Lung (tissue), 17 donors: ENCODE measurements at places on chromosomes 4 and X. TPM values are rescaled to one million over a fixed set of nuclear protein-coding genes. Genes with fewer than 3 reads are reported as not detected.

DNA sequence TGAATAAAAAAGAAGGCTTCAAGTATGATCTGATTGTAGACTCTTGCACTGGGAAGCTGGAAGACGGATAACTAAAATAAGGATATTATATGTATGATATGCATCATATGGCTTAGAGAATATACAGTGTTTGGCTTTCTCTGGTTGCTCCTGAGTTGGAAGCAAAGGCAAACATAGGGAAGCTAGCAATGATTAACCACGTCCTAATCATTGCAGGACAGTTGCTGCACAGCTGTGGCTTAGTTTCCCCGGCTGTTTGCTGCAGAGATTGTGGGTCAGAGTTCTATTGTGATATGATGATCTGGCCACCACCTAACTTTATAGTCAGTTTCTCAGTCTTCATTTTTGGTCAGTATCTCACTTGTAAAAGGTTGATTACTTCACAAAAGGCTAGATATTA is 36.3 kb upstream of the PARM1 start:
- no peaks in the 10 kb centered on the region for H3K36me3 ChIP-seq
- no peak overlapping the region for H3K27ac ChIP-seq
- no peak overlapping the region for H3K4me3 ChIP-seq
- H3K4me1 ChIP-seq = no peaks in the 10 kb centered on the region
- no peaks in the 10 kb centered on the region for H3K27me3 ChIP-seq
- DNase-seq = no peak

GRCh38 chr4:39054497-39054896 is 7.5 kb upstream of the KLHL5 start:
- H3K27ac ChIP-seq = no peak overlapping the region
- H3K4me3 ChIP-seq = no peak overlapping the region
- no peak for DNase-seq
- H3K36me3 ChIP-seq = no peaks in the 10 kb centered on the region

DNA sequence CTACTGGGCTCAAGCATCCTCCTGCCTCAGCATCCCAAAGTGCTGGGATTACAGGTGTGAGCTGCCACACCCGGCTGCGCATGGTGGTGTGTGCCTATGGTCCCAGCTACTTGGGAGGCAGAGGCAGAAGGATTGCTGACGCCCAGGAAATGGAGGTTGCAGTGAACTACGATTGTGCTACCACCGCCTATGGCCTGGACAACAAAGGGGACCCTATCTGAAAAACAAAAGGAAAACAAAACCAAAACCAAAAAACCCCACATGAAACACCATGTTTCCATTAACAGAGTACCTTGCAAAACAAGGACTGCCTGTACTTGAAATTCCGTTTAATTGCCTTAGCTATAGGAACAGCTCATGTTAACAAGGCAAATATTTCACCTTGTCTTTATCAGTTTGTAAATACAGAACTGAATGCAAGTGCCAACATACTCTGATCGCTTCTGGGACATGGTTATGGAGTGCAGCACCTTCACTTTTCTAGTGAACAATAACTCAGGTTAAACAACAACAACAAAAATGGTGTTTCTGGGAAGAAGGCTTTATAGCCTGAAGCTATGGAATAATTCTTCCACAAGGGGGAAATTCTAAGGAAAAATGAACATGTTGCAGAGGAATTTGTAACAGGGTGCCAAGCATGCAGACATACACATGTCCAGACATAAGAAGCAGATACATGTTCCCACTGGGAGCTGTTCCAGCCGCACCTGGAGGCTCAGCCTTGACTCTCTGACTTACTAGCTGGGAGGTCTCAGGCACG is 73.2 kb upstream of the STS start:
- H3K36me3 ChIP-seq = no peaks in the 10 kb centered on the region
- DNase-seq = no peak
- no peak overlapping the region for H3K4me3 ChIP-seq
- no peaks in the 10 kb centered on the region for H3K27me3 ChIP-seq
- no peak overlapping the region for H3K27ac ChIP-seq

GRCh38 chr4:579543-580175 is 3.6 kb upstream of the TMEM271 start:
- no peak overlapping the region for H3K27ac ChIP-seq
- H3K27me3 ChIP-seq = peaks cover 19% of the 10 kb centered on the region
- no peak overlapping the region for H3K4me3 ChIP-seq
- H3K4me1 ChIP-seq = no peaks in the 10 kb centered on the region

DNA sequence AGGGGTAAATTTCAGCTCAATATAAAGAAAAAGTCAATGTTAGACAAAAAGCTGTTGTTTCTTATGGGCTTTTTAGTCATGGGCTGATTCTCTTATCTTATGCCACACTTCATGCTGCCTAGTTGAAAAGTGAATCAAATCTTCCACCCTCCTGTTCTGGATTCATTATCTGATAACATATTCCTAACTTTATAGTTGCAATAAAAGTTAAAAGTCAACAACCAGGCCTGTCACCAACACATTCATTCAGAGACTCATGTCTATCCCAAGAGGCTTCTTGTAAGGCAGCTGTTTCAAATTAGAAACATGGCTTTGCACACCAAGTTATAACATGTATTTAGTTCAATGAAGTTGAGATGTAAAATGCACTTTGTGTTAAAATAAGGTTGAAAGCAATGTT is 243.8 kb downstream of the ADAMTS3 start:
- DNase-seq = no peak
- H3K4me1 ChIP-seq = no peaks in the 10 kb centered on the region
- H3K27me3 ChIP-seq = no peaks in the 10 kb centered on the region
- H3K4me3 ChIP-seq = no peak overlapping the region
- no peak overlapping the region for H3K27ac ChIP-seq
- no peaks in the 10 kb centered on the region for H3K36me3 ChIP-seq

- H3K27me3 ChIP-seq = no peaks in the 10 kb centered on the region
- H3K4me3 ChIP-seq = no peak overlapping the region
- no peak overlapping the region for H3K27ac ChIP-seq
- no peaks in the 10 kb centered on the region for H3K36me3 ChIP-seq
- DNase-seq = no peak
Measured at GRCh38 chr4:81355136-81355535, 116.6 kb downstream of the RASGEF1B start.

GRCh38 chr4:158906073-158906472 is 137.2 kb downstream of the FNIP2 start:
- no peak overlapping the region for H3K4me3 ChIP-seq
- peaks cover 2% of the 10 kb centered on the region for H3K4me1 ChIP-seq
- no peaks in the 10 kb centered on the region for H3K27me3 ChIP-seq
- H3K36me3 ChIP-seq = peaks cover 5% of the 10 kb centered on the region
- DNase-seq = no peak

- H3K4me1 ChIP-seq = no peaks in the 10 kb centered on the region
- H3K36me3 ChIP-seq = no peaks in the 10 kb centered on the region
- peaks cover 9% of the 10 kb centered on the region for H3K27me3 ChIP-seq
Measured at GRCh38 chrX:39654952-39655351, 442.8 kb downstream of the BCOR start.

DNA sequence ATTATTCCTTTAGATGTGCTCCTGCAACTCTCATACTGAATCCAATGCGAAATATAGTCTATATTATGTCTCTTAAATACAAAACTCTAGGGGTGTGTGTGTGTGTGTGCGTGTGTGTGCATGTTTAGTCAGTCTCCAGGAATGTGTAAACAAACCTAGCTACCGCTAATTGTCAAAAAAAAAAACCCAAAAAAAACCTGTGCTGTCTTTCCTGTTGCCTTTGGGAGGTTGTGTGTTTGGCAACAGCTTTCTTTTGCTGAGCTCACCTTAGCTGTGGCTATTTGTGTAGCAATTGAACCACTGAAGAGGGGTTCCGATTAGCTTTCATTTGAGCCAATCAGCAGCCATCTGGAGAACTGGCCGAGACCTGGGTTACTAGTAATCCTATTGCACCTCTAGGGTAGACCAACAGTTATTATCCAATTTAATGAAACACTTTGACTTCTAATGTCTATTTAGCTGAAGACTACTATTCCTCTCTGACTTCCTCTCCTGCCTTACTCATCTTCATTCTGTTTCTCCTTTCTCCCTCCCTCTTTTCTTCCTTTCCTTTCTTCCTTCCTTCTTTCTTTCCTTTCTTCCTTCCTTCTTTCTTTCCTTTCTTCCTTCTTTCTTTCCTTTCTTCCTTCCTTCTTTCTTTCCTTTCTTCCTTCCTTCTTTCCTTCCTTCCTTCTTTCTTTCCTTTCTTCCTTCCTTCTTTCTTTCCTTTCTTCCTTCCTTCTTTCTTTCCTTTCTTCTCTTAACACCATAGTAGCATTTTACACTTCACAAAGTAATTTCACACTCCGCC is 471.1 kb downstream of the GBA3 start:
- no peaks in the 10 kb centered on the region for H3K36me3 ChIP-seq
- no peak overlapping the region for H3K27ac ChIP-seq
- H3K4me1 ChIP-seq = peaks cover under 1% of the 10 kb centered on the region
- no peaks in the 10 kb centered on the region for H3K27me3 ChIP-seq
- H3K4me3 ChIP-seq = no peak overlapping the region
- no peak for DNase-seq

- no peak overlapping the region for H3K4me3 ChIP-seq
- no peak overlapping the region for H3K27ac ChIP-seq
- no peak for DNase-seq
- H3K27me3 ChIP-seq = no peaks in the 10 kb centered on the region
- peaks cover 58% of the 10 kb centered on the region for H3K4me1 ChIP-seq
- H3K36me3 ChIP-seq = no peaks in the 10 kb centered on the region
Measured at GRCh38 chr4:76203541-76203940, 10.1 kb downstream of the SCARB2 start.

DNA sequence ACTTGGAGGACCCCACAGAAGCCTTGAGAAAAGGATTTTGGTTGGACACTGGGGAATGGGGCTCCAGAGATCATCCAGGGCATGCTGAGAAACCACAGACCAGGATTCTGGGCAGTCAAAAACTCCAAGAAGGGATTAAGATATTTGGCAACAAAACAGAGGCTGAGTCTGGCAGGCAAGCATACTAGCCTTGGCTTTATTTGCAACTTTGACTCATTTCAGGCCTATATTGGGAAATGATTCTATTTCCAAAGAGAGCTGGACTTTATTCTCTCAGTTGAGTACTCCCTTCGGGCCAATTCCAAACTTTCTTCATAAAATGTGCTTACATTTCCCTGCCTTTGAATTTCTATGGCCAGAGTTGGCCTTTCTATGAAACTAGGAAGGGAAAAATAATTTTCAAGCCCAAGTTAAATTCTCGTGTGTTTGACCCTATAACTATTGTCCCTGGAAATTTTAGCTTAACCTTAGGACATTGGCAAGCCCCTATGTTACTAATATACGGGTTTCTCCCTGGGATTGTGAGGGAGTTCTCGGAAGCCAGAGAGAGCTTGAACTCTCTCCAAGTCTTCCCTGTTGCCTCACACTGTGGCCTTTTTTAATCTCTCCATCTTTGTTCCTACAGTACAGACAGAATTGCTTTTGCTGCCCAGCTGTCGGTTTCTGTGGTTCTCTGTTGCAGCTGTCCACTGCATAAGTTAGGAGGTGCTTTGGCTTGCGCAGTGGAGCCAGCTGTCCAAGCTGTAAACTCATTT is 112.6 kb upstream of the FAM9A start:
- H3K4me3 ChIP-seq = no peak overlapping the region
- peaks cover 4% of the 10 kb centered on the region for H3K27me3 ChIP-seq
- no peaks in the 10 kb centered on the region for H3K36me3 ChIP-seq
- H3K27ac ChIP-seq = no peak overlapping the region

- H3K27me3 ChIP-seq = no peaks in the 10 kb centered on the region
- H3K4me3 ChIP-seq = no peak overlapping the region
- DNase-seq = no peak
- H3K4me1 ChIP-seq = no peaks in the 10 kb centered on the region
- no peak overlapping the region for H3K27ac ChIP-seq
- H3K36me3 ChIP-seq = no peaks in the 10 kb centered on the region
Measured at GRCh38 chrX:42686706-42687105, 91.3 kb downstream of the PPP1R2C start.

DNA sequence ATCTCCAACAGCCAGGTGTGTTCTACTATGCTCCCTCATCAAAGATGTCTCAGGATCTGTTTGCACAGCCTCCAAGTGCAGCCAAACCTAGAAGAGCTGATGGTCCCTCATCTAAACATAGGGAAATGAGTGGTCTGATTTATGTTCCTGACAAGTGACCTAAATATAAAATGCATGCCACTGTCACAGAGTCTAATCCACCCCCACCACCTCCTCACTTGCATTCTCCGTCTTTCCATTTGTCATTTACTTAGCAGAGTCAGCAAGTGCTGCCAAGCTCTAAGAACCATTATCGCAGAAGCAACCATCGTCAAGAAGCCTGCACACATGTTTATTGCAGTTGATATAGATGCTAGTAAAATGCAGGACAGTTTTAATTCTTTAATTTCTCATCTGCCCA is 33.1 kb upstream of the VCX3A start:
- no peaks in the 10 kb centered on the region for H3K36me3 ChIP-seq
- H3K4me3 ChIP-seq = no peak overlapping the region
- H3K27me3 ChIP-seq = no peaks in the 10 kb centered on the region
- no peak for DNase-seq
- no peaks in the 10 kb centered on the region for H3K4me1 ChIP-seq
- H3K27ac ChIP-seq = no peak overlapping the region

GRCh38 chrX:64265265-64265664 is 34.9 kb upstream of the ASB12 start:
- H3K4me3 ChIP-seq = no peak overlapping the region
- H3K27me3 ChIP-seq = no peaks in the 10 kb centered on the region
- peaks cover 4% of the 10 kb centered on the region for H3K36me3 ChIP-seq
- DNase-seq = no peak
- no peaks in the 10 kb centered on the region for H3K4me1 ChIP-seq
- H3K27ac ChIP-seq = no peak overlapping the region

DNA sequence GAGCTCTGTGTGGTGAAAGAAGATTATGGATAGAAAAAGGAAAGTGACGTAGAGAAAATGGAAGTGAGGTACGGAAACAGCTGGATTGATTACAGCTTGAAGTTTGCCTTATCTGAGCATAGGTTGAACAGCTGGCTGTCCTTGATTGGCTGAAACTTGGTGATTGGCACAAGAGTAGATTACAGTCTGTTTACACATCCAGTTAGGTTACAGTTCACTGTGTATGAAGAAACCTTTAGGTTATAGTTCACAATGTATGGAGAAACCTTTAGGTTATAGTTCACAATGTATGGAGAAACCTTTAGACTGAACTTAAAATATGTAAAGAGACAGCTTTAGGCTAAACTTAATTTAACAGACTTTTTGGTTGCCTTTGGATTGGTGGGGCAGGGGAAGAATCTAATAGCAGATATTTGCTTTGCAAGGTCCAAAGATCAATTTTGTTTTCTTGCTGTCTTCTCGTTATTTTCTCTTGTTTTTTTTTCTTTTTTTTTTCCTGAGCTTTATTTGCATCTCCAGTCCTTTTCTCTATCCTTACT is 15.6 kb upstream of the ART3 start:
- no peaks in the 10 kb centered on the region for H3K27me3 ChIP-seq
- no peaks in the 10 kb centered on the region for H3K36me3 ChIP-seq
- H3K4me1 ChIP-seq = no peaks in the 10 kb centered on the region
- DNase-seq = no peak
- H3K27ac ChIP-seq = no peak overlapping the region

- H3K4me3 ChIP-seq = no peak overlapping the region
- H3K27me3 ChIP-seq = no peaks in the 10 kb centered on the region
- no peaks in the 10 kb centered on the region for H3K36me3 ChIP-seq
Measured at GRCh38 chr4:10283761-10284160, 167.2 kb upstream of the WDR1 start.

Gene IL21
- not detected for polyA plus RNA-seq

Gene CXorf49
- polyA plus RNA-seq = not detected

Gene HPRT1
- polyA plus RNA-seq = 40.5 TPM
